Caco-2 (cell line): ENCODE measurements at places on chromosomes 3 and 15. TPM values are rescaled to one million over a fixed set of nuclear protein-coding genes. Genes with fewer than 3 reads are reported as not detected.
A peak's percentile ranks its signal among the peaks of the same experiment; 100 is the strongest.

Gene RHOV
- total RNA-seq: 3.2 and 4.4 TPM in 2 replicates

Gene GOLGA6L24
- total RNA-seq: not detected in 2 replicates

Gene SLC24A5
- total RNA-seq: not detected in 2 replicates

Gene UBXN7
- 59.9 and 62.7 TPM in 2 replicates for total RNA-seq

Gene TGM5
- not detected in 2 replicates for total RNA-seq

Gene EAF2
- total RNA-seq: 4.5 and 4.6 TPM in 2 replicates

Gene ERICH6
- not detected in 2 replicates for total RNA-seq

Gene GABRR3
- total RNA-seq: not detected in 2 replicates

Gene IFT122
- total RNA-seq: 21.9 and 30.0 TPM in 2 replicates

Gene MORC1
- total RNA-seq: not detected in 2 replicates

Gene GOLGA8J
- not detected in 2 replicates for total RNA-seq

Gene SPRED1
- total RNA-seq: 10.4 and 12.4 TPM in 2 replicates

GRCh38 chr3:185958626-185959025 is 20.8 kb upstream of the TRA2B start:
- no peak overlapping the region for H3K4me3 ChIP-seq
- peaks cover 1% of the 10 kb centered on the region; the same call in 1 of the 2 replicates for H3K4me1 ChIP-seq
- DNase-seq: no peak
- H3K27me3 ChIP-seq: no peaks in the 10 kb centered on the region
- no peak overlapping the region for H3K27ac ChIP-seq
- no peaks in the 10 kb centered on the region for H3K36me3 ChIP-seq

- H3K4me3 ChIP-seq: no peak overlapping the region
- H3K27ac ChIP-seq: no peak overlapping the region
- H3K4me1 ChIP-seq: no peaks in the 10 kb centered on the region
- DNase-seq: no peak
Measured at GRCh38 chr3:36744763-36745162, 19.6 kb downstream of the DCLK3 start.

DNA sequence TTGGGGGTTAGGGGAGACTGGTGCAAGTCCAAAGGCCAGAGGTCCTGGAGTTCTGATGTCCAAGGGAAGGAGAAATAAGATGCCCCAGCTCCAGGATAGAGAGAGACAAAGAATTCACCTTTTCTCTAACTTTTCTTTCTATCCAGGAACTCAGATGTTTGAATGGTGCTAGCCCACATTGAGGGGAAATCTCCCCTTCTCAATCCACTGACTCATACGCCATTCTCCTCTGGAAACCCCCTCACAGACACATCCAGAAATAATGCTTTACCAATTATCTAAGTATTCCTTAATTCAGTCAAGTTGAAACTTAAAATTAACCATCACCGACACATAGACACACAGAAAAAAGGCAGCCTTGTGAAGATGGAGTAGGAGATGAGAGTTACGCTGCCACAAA is 1085.2 kb downstream of the NSUN3 start:
- no peak overlapping the region for H3K4me3 ChIP-seq
- H3K27me3 ChIP-seq: no peaks in the 10 kb centered on the region
- H3K36me3 ChIP-seq: no peaks in the 10 kb centered on the region

- H3K4me3 ChIP-seq: no peak overlapping the region
- no peak overlapping the region for H3K27ac ChIP-seq
- H3K4me1 ChIP-seq: no peaks in the 10 kb centered on the region
- no peak for DNase-seq
- H3K36me3 ChIP-seq: no peaks in the 10 kb centered on the region
Measured at GRCh38 chr3:16260046-16260445, 4.7 kb downstream of the DPH3 start.

DNA sequence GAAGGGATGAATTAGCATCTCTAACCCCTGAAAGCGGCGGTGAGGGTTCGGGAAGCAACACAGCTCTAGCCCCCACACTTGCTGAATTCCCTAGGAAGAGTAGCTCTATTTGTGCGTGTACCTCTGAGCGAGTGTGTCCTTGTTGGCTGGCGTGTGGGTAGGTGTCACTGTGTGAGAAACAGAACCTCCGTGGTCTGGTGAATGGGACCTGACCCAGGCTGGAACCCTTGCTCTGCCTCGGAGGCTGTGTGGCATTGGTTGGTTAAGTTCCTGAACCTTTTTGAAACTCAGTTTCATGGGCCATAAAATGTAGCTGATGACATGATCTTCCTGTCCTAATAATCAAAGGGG is 414 bp upstream of the TMEM115 start:
- no peaks in the 10 kb centered on the region for H3K27me3 ChIP-seq
- no peak overlapping the region for H3K4me3 ChIP-seq
- peak overlapping the region; percentile 86 for H3K27ac ChIP-seq
- DNase-seq: no peak
- H3K4me1 ChIP-seq: peaks cover 25% of the 10 kb centered on the region
- H3K36me3 ChIP-seq: peaks cover 1% of the 10 kb centered on the region; the same call in 1 of the 2 replicates

- no peak overlapping the region for H3K4me3 ChIP-seq
- no peaks in the 10 kb centered on the region for H3K27me3 ChIP-seq
- H3K36me3 ChIP-seq: no peaks in the 10 kb centered on the region
- no peaks in the 10 kb centered on the region for H3K4me1 ChIP-seq
- DNase-seq: no peak
Measured at GRCh38 chr3:147914532-147914931, 505.4 kb downstream of the ZIC1 start.

- H3K4me1 ChIP-seq: no peaks in the 10 kb centered on the region
- no peaks in the 10 kb centered on the region for H3K36me3 ChIP-seq
- DNase-seq: no peak
- no peak overlapping the region for H3K27ac ChIP-seq
Measured at GRCh38 chr15:70378126-70379031, 280.7 kb upstream of the TLE3 start.

- no peaks in the 10 kb centered on the region for H3K27me3 ChIP-seq
- peak overlapping the region; percentile 85 for H3K27ac ChIP-seq
- peak overlapping the region; percentile 66 for H3K4me3 ChIP-seq
Measured at GRCh38 chr3:50617911-50618481, 1.0 kb downstream of the MAPKAPK3 start.

DNA sequence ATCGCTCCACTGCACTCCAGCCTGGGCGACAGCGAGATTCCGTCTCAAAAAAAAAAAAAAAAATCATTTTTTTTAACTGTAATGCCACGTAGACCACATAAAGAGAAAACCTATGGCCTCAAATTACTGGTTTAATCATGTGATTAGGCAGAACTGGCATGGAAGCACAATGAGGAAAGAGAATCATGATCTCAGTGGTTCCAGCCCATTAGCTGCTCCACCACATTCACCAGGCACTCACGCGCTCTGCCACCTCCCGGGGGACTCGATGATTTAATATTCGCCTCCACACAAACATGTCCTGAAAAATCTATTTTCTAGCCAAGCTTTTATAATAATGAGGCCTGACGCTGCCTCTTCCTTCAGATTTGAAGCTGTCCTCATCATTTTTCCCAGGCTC is 204.7 kb downstream of the TBL1XR1 start:
- no peaks in the 10 kb centered on the region for H3K36me3 ChIP-seq
- H3K4me1 ChIP-seq: peaks cover 5% of the 10 kb centered on the region; the same call in 1 of the 2 replicates
- H3K4me3 ChIP-seq: no peak overlapping the region
- no peak for DNase-seq
- no peak overlapping the region for H3K27ac ChIP-seq

DNA sequence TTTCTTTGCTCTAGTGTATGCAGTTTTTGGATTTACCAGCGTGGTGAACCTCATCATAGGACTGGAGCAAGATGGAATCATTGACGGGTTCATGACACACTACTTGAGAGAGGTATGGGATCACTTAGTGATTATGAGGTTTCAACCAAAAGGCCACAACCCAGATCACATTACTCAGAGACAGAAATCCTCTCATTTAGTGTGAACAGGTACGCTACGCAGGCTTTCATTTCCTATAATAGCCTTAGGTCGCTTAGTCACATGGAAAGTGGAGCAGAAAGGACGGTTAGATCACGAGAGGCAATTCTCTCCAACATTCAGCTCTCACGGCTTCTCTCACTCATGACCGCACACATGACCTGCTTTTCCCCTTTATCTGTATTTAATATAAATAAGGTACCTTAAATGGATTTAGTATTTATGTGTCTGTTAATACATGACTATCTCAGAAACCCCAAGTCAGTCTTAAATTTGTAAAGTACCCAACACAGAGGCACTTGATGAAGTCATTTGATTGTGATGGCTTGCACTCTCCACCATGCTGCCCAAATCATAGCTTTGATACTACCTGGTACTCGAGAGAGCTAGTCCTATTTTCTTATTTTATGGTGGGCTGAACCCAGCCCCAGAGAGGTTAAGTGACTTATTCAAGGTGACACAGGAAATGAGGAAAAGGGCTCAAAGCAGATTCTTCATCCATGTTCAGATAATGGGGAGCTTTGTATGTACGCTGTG is 8.6 kb downstream of the TM6SF1 start:
- H3K27ac ChIP-seq: no peak overlapping the region
- no peaks in the 10 kb centered on the region for H3K36me3 ChIP-seq
- H3K27me3 ChIP-seq: no peaks in the 10 kb centered on the region
- H3K4me1 ChIP-seq: no peaks in the 10 kb centered on the region
- DNase-seq: no peak

DNA sequence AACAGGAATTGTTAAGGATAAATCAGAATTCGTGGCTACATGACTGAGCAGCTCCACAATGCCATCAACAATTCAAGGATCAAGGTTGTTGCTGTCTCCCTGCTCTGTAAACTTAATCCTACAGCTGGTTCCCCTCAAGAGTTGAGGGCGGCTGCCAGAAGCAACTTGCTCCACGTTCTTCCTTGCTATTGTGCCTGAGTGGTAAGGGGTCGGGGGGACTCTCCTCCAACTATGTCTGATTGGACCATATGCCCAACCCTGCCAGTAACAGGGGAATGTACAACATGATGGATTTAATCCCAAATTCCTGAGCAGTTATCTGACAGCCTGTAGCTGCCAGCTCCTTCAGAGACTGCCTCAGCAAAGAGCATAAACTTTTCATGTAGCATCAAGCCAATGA is 37.9 kb upstream of the MECOM start:
- no peak overlapping the region for H3K4me3 ChIP-seq
- H3K27me3 ChIP-seq: no peaks in the 10 kb centered on the region
- no peak overlapping the region for H3K27ac ChIP-seq
- DNase-seq: no peak

DNA sequence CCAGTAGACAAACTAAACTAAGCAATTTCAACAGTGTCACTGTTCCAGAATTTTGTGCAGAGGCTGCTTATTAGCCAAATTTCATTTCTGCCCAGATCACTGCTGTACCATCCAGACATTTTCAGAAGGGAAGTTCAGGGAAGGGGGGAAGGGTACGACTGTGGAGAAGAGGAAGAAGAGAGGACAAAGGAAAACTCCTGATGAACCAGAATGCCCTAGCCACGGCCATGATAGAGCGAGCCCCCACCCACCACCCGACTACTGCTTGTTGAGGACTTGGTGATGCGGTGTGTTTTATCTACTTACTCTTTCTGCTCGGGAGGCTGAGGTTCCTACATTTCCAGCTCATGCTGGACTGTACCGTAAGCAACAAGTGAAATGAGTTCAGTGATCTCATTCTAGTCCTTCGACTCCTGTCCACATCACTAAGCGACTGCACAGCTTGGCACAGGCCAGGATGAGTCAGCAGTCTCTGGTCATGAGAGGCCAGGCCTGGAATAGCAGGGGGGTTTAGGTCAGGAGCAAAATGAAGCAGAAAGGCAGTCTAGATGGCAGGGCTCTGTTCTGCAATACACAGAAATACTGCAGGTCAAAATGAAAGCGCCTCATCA is 330.8 kb downstream of the TIGIT start:
- peak overlapping the region; percentile 25 for H3K27ac ChIP-seq
- H3K4me1 ChIP-seq: peaks cover 11% of the 10 kb centered on the region
- no peak overlapping the region for H3K4me3 ChIP-seq
- no peaks in the 10 kb centered on the region for H3K27me3 ChIP-seq
- DNase-seq: no peak

- no peaks in the 10 kb centered on the region for H3K27me3 ChIP-seq
- no peak overlapping the region for H3K27ac ChIP-seq
- peak; percentile 80 for DNase-seq
- no peak overlapping the region for H3K4me3 ChIP-seq
Measured at GRCh38 chr15:82663186-82663600, 16.0 kb upstream of the CPEB1 start.

- no peaks in the 10 kb centered on the region for H3K27me3 ChIP-seq
- no peak overlapping the region for H3K27ac ChIP-seq
- no peaks in the 10 kb centered on the region for H3K36me3 ChIP-seq
- no peak for DNase-seq
- H3K4me1 ChIP-seq: peaks cover 13% of the 10 kb centered on the region
Measured at GRCh38 chr3:172918165-172918564, 167.6 kb downstream of the ECT2 start.

- H3K36me3 ChIP-seq: no peaks in the 10 kb centered on the region
- DNase-seq: no peak
- no peak overlapping the region for H3K27ac ChIP-seq
- no peaks in the 10 kb centered on the region for H3K27me3 ChIP-seq
Measured at GRCh38 chr15:66654739-66655375, 47.2 kb upstream of the SMAD6 start.

DNA sequence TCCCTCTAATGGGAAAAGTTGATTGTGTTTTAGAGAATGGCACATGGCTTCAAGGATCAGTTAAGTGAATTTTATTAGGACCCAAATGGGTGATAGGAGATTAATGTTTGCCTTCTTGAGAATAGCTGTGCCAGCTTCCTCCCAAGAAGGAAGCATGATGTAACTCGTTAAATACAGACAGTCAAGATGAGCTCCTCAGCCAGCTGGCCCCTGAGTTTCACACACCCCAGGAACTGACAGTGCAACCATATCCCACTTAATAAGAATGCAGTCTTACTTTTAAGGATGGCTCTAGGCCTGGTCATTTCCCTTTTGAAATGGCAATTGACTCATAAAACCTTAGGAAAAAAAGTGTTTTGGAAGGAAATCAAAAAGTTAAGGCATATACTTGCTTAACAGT is 472.8 kb upstream of the KCNMB2 start:
- H3K27me3 ChIP-seq: no peaks in the 10 kb centered on the region
- H3K36me3 ChIP-seq: no peaks in the 10 kb centered on the region
- H3K4me3 ChIP-seq: no peak overlapping the region
- no peak for DNase-seq

DNA sequence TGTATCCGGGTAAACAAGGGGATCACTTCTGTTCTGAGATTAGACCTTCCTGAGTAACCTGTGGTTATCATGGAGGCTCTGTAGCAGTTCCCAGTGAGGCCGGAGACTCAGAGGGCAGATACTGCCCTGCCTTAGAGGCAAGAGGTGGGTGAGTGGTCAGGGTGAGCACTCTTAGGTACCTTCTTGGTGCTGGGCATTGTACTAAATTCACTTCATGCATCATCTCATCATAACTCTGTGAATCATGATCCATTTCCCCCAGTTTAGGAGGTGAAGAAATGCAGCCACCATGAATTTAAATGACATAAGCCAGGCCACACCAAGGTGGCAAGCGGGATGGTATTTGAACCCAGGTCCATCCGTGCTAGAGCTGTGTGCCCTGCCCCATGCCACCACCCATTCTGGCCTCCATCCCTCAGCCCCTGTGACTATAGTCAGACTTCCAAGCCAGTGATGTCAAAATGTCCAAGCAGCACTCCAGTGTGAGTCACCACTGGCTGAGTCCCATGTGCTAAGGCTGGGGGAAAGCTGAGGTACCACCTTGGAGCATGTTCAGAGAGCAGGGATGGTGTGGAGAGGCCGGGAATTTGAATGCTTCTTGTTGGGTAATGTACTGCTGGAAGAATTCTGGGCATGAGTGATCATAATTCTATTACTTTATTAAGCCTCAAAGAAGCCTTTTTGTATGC is 88.8 kb downstream of the EPHB1 start:
- H3K27ac ChIP-seq: no peak overlapping the region
- H3K27me3 ChIP-seq: no peaks in the 10 kb centered on the region
- no peak overlapping the region for H3K4me3 ChIP-seq
